ENCODE measurements at places on chromosomes 6 and 20.

- H3K27me3 ChIP-seq: no peaks in the 10 kb centered on the region
- H3K4me1 ChIP-seq: peaks cover 16% of the 10 kb centered on the region
- no peak for DNase-seq
- H3K36me3 ChIP-seq: no peaks in the 10 kb centered on the region
Measured at GRCh38 chr20:17229256-17229655, 2.4 kb downstream of the PCSK2 start.

DNA sequence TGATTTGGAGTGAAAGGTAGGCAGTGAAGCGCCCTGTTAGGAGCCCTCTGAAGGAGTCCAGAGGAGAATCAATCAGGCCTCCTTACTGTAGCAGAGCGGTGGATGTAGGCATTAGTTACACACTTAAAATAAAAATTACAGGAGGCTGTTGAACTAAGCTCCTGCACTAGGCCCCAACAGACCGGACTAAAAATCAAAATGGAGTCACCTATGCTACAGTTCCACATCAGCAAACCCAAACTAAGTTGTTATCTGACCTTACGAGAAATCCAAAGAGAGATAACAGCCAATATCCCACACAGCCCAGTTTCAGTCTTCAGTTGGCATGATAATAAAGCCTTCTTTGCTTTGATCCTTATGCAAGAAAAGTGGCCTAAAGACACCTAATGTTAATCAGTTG is 26.8 kb downstream of the SGK1 start:
- no peaks in the 10 kb centered on the region for H3K36me3 ChIP-seq
- H3K4me1 ChIP-seq: peaks cover 22% of the 10 kb centered on the region
- no peak for DNase-seq
- H3K27ac ChIP-seq: no peak overlapping the region

GRCh38 chr6:13485923-13486562 is 1.4 kb downstream of the GFOD1 start:
- H3K27me3 ChIP-seq: no peaks in the 10 kb centered on the region
- no peak overlapping the region for H3K4me3 ChIP-seq
- peak; percentile 33 for DNase-seq
- peaks cover 8% of the 10 kb centered on the region for H3K4me1 ChIP-seq
- H3K27ac ChIP-seq: peak overlapping the region; percentile 83
- no peaks in the 10 kb centered on the region for H3K36me3 ChIP-seq

DNA sequence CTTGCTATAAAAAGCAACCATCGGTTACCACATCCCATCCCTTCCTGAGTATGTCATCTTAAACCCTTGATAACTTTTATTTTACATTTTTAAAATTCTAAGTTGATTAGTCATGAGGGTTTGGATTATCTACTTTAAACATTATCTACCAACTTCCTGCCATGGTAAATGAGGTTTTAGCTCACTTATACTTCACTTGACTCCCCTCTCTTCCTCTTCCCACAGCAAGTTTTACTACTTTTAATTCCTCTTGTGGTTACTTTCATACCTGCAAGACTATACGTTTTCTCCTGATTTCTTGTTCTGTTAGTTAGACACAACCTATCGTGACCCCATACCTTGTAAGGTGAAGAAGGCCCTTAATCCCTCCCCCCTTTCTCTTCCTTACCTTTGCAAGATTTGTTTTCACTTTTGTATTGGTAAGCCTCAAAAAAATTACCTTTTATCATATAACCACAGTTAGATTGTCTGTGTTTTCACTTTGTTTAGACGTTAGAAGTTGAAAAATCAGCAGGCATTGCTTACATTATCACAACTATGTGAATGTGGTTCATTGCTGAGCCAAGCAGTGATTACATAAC is 60.1 kb upstream of the OGFRL1 start:
- H3K36me3 ChIP-seq: no peaks in the 10 kb centered on the region
- H3K27ac ChIP-seq: no peak overlapping the region
- no peaks in the 10 kb centered on the region for H3K4me1 ChIP-seq

DNA sequence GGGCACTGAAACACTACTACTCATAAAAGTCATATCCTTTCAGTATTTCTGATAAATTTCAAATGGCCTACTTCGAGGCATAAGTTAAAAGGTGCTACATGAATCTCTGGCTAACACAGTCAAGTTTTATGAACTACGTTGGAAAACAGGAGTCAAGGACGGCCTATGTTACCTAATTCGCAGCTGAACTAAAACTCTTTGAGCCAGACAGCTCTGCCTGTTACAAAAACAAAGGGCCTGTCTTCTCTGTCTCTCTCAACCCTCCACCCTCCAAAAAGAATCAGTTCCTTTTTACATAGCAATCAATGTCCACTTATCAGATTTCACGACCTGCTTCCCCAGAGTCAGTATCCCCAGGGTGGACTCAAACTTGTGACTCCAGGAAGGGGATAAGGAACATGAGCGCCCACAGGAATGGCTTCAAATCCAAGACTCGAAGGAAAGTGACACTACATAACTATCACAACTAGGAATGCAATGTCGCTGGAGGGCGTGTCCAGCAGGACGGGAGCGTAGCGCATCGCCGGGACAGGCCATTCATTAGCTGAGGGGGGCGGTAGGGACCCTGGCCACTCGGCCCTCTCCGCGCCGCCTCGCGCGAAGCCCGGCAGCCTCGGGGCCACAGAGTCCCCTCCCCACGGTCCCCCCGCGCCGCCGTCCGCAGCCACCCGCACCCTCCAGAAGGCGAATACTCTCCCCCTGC is 591 bp downstream of the IBTK start:
- no peaks in the 10 kb centered on the region for H3K27me3 ChIP-seq
- H3K4me1 ChIP-seq: peaks cover 10% of the 10 kb centered on the region
- DNase-seq: peak; percentile 70

- no peak for DNase-seq
- H3K4me1 ChIP-seq: no peaks in the 10 kb centered on the region
- H3K36me3 ChIP-seq: no peaks in the 10 kb centered on the region
- H3K4me3 ChIP-seq: no peak overlapping the region
- no peaks in the 10 kb centered on the region for H3K27me3 ChIP-seq
Measured at GRCh38 chr6:143301188-143301587, 149.3 kb downstream of the ADAT2 start.

- no peak overlapping the region for H3K4me3 ChIP-seq
- no peak overlapping the region for H3K27ac ChIP-seq
- no peak for DNase-seq
- H3K4me1 ChIP-seq: no peaks in the 10 kb centered on the region
Measured at GRCh38 chr6:149249370-149250357, 67.8 kb upstream of the TAB2 start.

DNA sequence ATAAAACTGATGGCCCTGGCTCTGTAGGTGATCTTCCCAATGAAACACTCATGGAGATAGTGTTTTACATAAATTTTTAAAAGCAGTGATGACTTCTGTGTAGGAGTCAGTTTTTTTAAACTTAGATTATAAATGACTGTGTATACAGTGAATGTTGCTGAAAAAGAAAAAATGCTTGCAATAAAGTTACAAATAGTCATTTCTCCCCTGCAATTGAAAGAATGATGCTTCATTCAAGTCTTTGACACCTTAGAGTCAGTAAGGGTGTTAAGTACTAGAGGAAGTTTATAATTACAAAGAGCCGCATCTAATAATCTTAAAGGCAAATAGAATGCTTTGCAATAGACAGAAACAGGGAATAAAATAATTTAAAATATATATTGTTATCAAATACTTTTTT is 27.6 kb downstream of the ZNF292 start:
- no peak overlapping the region for H3K27ac ChIP-seq
- H3K36me3 ChIP-seq: no peaks in the 10 kb centered on the region
- H3K27me3 ChIP-seq: no peaks in the 10 kb centered on the region
- no peaks in the 10 kb centered on the region for H3K4me1 ChIP-seq

All from thyroid gland (tissue), 4 donors.